Uterine smooth muscle cell (primary cell): ENCODE measurements at places on chromosomes 13 and 19. TPM values are rescaled to one million over a fixed set of nuclear protein-coding genes. Genes with fewer than 3 reads are reported as not detected.

ZNF44 gene
- 9.8 and 11.7 TPM in 2 replicates for total RNA-seq

BRCA2 gene
- 5.2 and 16.0 TPM in 2 replicates for total RNA-seq

RPS19 gene
- total RNA-seq: 689 and 1,123 TPM in 2 replicates

TEX30 gene
- 14.6 and 31.2 TPM in 2 replicates for total RNA-seq

ATP1A3 gene
- 0.11 and 0.37 TPM in 2 replicates for total RNA-seq

NCAN gene
- total RNA-seq: under 0.01 TPM in 1 of 2 replicates, not detected in the other
